BJ (cell line): ENCODE measurements at places on chromosomes 6 and 20.

GRCh38 chr6:129451187-129451586 is 258.8 kb downstream of the ARHGAP18 start:
- DNase-seq = no peak

DNA sequence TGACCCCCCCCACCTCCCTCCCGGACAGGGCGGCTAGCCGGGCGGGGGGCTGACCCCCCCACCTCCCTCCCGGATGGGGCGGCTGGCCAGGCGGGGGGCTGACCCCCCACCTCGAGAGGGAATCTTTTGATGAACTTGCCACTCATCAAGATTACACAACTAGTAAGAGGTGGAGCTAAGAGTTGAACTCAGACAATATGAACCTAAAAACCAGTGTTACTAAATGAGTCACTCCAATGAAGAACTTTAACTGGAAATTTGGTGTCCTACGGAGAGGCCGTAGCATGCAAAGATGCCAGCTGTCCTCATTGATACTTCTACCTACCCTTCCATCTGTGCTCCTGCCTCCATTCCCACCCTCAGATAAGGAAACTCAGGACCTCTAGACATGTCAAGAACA is 42.8 kb downstream of the PFDN4 start:
- DNase-seq = no peak

- DNase-seq = no peak
These were observed 719 bp downstream of the SMPD2 start for GRCh38 chr6:109441069-109441816.

- no peak for DNase-seq
These were observed 37.7 kb upstream of the ARHGAP18 start for GRCh38 chr6:129747588-129748112.

- DNase-seq = no peak
These were observed 8.6 kb downstream of the SULF2 start for GRCh38 chr20:47776639-47777038.

- DNase-seq = no peak
These were observed 714.5 kb upstream of the EYS start for GRCh38 chr6:66421570-66421969.

DNA sequence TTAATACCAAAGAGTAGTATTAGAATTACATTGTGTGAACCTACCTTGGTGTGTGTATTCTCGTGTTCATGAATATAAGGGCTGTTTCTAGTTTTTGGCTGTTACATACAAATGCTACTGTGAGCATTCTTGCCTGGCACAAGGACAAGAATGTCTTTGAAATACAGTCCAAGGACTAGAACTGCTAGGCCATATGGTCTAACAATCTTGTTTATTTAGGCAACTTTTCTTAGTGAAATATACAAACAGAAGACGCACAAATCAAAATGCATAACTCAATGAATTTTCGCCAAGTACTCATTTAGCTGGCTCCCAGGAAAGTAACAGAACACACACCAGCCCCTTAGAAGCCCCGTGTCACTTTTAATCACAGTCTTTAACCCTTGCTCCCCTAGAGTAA is 28.5 kb downstream of the KDM1B start:
- DNase-seq = no peak

GRCh38 chr20:63641792-63642523 is 11.3 kb downstream of the STMN3 start:
- DNase-seq = no peak

- no peak for DNase-seq
These were observed 3.3 kb downstream of the PLCB4 start for GRCh38 chr20:9071976-9072726.

GRCh38 chr6:31122791-31123706 is 2.8 kb upstream of the CDSN start:
- no peak for DNase-seq

GRCh38 chr6:10837009-10837621 is 1.2 kb downstream of the MAK start:
- no peak for DNase-seq

DNA sequence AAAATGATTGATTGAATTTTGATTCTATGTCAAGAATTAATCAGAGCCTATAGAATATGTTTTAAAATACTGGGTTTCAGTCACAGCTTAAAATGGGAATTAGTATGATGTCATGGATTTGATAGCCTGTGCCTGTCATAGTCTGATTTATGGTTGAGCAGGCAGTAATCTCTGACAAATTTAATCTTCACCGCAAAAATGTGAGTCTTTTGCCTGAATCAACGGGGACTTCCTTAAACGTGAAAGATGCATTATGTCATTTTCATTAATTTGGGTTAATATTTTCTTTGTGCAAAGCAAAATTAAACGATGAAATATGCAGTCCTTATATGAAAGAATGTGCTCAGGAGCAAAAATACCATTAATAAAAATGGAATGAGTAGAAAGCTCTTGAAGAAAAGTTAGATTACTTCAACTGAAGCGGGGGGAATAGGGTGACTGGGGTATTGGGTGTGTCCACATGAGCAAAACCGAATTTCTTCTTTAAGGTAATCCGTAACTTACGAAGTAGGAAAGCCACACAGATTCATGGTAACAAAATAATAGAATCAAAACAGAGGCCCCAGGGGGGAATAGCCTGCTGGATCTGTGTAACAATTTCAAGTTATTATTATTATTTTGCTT is 339.6 kb upstream of the NOX3 start:
- no peak for DNase-seq

DNA sequence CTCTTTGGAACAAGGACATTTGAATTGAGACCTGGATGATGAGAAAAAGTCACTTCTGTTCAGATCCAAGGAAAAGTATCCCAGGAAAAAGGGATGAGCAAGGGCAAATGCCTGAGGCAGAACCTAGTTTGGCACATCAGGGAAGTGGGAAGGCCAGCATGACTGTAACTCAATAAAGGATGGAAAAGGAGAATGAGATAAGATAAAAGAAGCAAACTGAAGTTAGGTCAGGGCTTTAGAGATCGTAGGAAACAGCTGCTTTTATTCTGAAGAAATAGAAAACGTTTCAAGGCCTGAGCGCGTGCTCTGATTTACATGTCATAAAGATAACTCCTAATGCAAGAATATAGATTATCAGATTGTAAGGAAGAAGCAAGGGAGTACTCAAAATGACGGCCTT is 450.0 kb downstream of the FRK start:
- DNase-seq = no peak

DNA sequence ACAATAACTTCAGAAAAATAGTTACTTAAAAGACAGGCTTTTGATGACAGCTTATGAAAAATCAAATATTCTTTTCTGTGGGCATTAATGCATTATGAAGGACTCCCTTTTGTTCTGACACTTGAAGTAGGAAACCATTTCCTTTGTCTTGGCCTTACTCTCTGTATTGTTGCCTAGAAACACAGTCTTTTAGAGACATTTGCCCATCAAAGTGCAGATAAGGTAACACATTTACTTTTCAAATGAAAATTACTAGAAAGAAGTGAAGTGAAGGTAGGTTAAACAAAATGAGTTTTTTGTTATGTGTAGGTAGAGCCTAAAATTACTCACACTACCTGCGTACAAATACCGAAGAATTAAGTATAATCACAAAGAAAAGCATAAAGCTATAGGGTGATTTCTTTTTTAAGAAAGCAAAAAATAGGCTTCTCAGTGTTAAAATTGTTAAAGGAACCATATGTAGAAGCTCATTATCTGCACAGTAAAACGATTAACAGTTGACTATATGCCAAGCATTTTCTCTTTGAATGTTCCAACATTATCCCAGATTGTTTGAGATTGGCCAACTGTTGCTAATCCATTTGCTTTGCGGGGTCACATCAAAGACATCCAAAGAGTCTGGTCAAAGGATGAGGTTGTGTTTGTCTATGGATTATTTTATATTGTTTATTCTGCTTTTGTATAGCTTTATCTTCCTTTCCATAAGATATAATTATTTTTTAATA is 542.0 kb upstream of the RNF217 start:
- no peak for DNase-seq

DNA sequence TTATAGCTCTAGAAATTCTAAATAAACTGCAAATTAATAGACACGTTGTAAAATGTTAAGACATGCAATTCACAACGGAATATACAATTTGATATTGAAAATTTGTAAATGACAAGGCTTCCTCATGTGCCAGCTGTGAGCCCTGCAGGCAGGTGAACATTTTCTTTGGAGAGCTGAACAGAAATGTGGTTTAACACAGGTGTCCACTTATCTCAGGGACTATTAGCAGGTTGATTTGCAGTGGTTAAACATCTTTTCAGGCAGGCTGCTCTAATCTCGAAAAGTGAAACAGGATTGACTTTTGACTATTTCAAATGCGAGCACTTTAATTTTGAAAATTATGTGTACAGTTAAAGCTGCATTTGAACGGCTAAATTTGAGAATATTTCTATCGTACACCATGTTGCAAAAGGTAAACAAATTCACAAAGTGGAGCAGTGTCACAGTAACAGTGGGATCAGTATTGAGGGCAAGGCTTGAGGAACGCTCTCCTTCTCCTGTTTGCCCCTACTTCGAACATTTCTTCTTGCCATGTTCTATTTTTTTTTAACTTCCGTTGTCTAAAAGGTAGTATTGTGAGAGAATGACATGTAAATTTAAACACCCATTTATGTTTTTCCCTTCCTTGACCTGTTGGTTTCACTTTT is 210.8 kb downstream of the CDKAL1 start:
- no peak for DNase-seq

DNA sequence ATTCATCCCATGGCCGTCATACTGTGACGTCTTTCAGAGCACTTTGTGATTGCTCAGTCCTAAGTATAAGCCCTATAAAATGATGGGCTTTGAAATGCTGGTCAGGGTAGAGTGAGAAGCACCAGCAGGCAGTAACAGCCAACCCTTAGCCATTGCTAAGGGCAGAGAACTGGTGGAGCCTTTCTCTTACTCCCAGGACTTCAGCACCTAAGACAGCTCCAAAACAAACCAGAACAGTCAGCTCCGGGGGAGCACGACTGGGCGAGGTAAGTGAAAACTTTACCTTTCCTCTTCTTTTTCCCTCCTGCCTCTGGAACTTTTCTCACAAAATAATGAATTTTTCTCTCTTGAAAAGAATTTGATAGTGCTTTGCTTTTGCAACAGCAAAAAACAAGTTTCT is at the start of gene VIP:
Gene VIP (plus strand): TSS at position 104 of the 400 bp plus-strand sequence. CDS start 1,381 bp downstream, outside the sequence.
- DNase-seq = no peak

- DNase-seq = no peak
These were observed 96.4 kb upstream of the MRPS10 start for GRCh38 chr6:42313941-42314570.

- DNase-seq = no peak
These were observed 7.3 kb downstream of the VWA7 start for GRCh38 chr6:31769684-31770371.

DNA sequence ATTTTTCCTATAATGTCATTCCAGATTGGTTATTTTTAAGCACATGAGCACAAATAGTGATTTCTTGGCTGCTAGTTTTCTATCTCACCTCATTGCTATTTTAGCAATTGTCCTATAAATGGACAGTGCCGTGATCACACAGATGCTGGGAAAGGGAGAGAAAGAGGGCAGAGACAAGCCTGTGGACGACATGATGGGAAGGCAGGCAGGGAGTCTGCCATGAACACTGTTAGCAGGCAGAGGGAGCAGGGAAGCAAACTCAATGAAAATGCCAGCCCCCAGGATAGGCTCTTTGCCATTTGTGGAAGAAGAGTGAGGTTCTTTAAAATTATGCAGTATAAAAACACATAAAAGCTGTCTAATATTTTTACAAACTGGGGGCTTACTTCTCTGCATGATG is 96.8 kb downstream of the ADTRP start:
- DNase-seq = no peak

- no peak for DNase-seq
These were observed 32.0 kb downstream of the PDE7B start for GRCh38 chr6:135883536-135883935.

DNA sequence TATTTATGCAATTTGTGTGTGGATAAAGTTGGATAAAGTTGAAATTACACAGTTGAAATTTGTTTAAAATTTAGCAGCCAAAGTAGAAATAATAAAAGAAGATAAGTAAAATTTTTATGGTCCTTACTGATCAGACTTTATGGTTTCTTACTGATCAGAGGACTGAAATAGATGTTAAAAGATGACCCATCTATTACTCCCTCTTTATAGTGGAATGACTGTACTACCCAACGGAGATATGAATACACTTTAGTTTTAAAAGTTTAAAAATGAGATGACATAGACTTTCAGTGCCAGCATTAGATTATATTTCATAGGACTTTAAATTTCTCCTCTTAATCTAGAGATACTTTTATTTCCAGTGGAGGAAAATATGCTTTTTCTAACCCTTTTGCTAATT is 98.9 kb upstream of the ADGRF4 start:
- DNase-seq = no peak

DNA sequence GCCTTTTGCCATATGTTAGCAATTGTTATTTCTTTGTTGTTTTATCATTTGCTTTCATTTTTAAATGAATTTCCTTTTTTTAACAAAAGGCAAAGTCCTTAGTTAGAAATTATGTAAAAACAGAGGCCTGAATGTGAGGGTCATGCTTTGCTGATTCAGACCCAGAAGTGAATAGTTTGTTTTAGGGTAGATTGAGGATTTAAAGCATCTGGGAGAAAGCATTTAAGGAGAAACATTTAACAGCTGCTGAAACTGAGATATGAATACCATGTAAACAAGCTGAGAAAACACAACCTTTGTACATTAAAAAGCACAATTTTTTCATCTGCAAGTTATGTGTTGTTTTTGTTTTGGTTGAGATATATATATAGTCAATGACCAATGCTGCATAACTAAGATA is 8.0 kb downstream of the HTR1B start:
- no peak for DNase-seq

DNA sequence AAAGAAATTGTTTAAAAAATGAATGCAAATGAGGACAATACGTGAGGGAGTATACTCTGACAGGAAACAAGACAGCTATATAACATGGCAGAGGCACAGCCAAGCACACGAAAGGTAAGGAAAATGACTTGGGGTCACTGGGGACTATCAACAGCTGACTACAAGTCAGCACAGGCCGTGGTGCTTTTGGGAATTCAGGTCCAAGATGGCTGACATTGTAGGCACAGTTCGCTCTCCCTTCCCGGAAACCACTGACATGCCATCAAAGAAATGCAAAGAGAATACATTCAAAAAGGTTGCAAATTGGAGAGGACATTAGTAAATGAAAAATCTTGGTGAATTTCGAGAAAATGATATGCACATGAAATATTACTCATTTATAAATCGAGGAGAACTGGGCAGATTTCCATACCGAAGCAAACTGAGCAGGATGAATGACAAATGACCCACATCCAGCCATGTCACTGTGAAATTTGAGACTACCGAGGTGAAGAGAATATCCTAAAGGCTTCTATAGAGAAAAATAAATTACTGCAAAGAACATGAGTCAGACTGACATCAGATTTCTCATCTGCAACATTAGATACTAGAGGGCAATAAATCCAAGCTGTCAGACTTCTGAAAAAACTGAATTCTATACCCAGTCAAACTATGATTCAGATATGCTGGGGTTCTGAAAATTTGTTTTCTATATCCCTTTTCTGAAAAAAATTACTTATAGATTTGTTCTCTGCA is 391.1 kb downstream of the BTBD9 start:
- no peak for DNase-seq

- DNase-seq = no peak
These were observed 36.6 kb upstream of the CARMIL1 start for GRCh38 chr6:25242567-25242966.

GRCh38 chr6:83905648-83906047 is 46.2 kb downstream of the CYB5R4 start:
- no peak for DNase-seq
